ENCODE measurements at places on chromosomes 2 and 18. TPM values are rescaled to one million over a fixed set of nuclear protein-coding genes. Genes with fewer than 3 reads are reported as not detected.

GRCh38 chr2:106147159-106147558 is 46.9 kb downstream of the UXS1 start:
- DNase-seq: no peak

GREB1L gene
- 25.5 TPM for total RNA-seq

DNA sequence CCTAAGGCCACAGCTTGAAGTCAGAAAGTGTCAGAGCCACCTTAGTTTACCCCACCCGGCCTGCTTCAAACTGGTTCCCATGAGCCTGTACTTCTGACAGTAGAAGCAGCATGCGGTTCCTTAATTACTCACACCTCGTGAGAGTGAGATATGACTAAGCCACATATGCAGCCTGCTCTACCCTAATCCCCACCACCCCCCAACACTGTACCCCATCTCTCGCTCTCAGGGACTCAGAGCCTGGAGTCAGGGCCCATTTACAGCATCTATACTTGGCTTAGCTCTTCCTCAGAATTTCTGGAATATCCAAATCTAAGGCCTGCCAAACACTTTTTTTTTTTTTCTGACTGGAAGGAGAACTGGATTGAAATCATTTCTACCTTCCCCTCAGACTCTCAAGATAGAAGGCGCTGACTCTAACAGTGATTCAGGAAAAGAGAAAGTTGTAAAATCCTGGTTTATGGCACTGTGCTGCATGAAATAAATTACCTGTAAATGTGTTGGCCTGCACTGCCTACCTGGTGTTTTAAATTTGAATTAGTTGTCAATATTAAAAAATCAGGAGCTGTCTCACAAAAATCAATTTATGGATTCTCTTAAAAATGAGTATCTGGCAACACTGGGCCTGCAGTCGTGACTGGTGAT is 360.0 kb downstream of the RND3 start:
- DNase-seq: no peak

DNA sequence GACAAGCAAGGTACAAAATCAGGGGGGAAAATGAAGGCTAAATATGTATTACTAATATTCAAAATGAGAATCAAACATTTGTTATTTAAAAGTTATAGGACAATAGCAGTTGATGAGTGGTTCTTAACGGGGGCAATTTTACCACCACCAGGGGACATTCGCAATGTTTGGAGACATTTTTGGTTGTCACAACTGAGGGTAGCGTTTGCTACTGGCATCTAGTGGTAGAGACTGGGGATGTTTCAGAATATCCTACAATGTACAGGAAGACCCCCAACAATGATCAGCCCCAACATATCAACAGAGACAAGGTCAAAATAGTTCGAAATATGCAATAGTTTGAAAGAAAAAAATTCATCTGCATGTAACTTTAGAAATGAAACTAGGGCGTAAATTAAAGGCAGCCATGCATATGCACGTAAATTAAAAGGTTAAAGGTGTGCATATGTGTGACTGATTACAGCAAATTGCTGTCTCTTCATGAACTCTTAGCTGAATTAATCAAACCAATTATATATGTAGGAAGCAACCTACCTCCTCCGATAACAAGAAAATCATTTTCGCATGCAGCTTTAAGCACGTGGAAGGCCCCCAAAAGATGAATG is 61.2 kb upstream of the CUL3 start:
- no peak for DNase-seq

DNA sequence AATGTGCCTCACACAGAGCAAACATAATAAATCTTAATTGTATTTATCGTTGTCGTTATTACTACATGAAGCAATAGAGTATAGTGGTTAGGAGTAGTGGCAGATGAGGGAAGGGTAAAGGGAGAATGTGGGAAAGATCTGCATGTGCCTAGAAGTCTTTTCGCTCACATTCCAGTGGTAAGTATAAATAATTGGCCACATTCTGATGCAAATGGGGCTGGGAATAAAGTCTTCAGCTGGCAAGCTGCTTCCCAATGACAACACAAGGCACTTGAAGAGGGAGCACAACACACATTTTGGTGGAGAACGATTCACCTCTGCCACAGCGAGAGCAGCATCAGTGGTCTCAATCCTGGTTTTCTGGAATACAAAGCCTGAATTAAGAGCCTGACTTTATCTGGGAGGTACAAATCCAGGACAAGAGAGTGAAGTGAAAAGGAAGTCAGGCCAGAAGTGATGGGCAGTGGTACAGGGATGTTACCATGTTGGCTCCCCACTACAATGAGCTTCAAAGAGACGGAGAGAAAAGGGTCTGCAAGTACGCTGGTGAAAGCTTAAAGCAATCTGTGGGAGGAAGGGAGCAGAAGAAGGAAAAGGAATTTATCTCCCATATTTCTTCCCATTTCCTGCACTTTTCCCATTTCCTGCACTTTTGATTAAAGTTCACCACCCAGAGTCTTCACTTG is 112.3 kb downstream of the ARHGAP15 start:
- DNase-seq: no peak

CSRNP3 gene
- 29.6 TPM for total RNA-seq

CLEC4F gene
- total RNA-seq: not detected

GRCh38 chr2:61928826-61929461 is 23.5 kb downstream of the COMMD1 start:
- DNase-seq: no peak

SERPINB2 gene
- total RNA-seq: 1.00 TPM

STK25 gene
- total RNA-seq: 183 TPM

DNA sequence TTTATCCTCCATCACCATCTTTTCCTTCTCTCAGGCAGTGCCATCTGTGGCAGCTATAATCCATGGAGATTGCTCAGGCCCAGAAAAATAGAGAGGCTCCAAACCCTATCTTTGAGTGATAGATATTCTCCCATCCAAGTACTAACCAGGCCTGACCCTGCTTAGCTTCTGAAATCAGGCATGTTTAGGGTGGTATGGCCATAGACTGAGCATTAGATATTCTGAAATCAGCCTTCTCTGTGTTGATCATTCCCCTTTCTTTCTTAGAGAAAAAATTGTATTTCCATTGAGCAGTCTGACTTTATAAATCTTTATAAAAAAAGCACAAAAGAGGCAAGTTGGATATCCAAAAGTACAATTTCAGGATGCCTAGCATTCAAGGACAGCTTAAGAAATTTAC is 131.5 kb upstream of the ACVR2A start:
- DNase-seq: no peak

DNA sequence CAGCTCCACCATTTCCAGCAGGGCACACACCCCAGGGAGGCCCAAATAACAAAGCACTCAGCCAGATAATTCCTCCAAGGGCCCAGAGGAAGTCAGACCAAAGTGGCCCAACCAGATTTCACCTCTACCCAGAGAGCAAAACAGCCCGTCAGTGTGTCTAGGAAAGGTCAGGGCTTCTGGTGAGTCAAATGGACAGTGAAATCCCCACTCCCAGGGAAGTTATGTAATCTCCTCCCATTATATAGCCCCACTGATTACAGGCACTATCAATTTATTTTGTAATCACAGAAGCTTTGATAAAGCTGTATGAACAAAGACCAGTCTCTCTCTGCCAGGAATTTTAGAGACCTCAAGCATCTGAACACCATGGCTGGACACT is 4.0 kb downstream of the B4GALT6 start:
- DNase-seq: no peak

- no peak for DNase-seq
These were observed 27.4 kb upstream of the MTIF2 start for GRCh38 chr2:55296393-55296792.

COX7A2L gene
- total RNA-seq: 82.5 TPM

DNA sequence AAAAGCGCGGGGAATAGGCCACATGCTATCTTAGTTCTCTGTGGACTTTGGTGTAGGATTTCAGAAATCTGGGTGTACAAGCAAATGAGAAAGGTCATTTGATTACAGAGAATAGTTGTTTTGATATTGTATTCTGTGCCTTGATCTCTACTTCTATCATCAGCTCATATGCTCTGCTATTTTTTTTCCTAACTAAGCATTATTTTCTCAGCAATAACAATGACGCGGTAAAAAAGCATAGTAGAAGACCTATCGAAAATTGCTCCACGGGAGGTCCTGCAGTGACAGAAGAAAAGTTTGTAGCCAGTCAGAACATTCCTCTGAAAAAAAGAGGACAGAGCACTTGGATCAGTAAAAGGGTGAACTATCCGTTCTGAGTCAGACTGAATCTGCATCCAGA is 2.8 kb upstream of the SETBP1 start:
- no peak for DNase-seq

- no peak for DNase-seq
These were observed 144.8 kb downstream of the RNF152 start for GRCh38 chr18:61748004-61748403.

GRCh38 chr2:187171318-187171717 is 276.7 kb downstream of the CALCRL start:
- DNase-seq: no peak

MALT1 gene
- total RNA-seq: 25.3 TPM

DNA sequence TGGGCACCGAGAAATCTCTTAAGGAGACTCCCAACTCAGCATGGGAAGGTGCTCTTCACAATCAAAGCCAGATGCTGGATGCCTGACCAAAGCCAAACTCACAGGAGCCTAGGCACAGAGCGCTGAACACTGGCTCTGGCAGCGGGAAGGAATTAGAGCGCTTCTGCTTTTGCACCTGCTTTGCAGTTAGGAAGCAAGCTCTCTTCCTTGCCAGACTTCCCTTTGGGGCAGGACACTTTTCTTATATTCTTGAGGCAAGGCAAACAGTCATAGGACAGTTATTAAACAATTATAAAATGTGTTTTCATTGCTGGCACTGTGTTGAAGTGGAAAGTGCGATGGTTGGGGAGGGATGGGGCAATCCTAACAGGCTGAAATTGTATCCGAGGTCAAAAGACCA is 79.6 kb upstream of the DNMT3A start:
- DNase-seq: no peak

DNA sequence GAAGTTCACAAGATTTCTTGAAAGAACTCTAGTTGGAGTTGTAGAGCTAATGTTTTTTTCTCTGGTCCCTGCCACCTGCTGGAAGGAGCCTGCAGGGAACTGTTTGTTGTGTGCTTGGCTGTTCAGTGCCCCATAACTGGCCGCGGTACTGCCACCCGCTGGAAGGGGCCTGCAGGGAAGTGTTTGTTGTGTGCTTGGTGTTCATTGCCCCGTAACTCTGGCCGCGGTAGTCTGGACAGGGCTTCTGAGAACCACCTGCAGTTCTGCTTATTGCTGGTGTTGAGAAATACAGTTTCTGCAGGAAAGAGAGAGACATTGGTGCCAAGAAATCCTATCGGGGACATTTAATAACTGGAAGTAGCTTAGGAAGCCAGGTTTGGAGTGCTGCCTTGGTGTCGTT is 58.1 kb downstream of the AGAP1 start:
- DNase-seq: no peak
